ENCODE measurements at places on chromosomes 7 and 10.

DNA sequence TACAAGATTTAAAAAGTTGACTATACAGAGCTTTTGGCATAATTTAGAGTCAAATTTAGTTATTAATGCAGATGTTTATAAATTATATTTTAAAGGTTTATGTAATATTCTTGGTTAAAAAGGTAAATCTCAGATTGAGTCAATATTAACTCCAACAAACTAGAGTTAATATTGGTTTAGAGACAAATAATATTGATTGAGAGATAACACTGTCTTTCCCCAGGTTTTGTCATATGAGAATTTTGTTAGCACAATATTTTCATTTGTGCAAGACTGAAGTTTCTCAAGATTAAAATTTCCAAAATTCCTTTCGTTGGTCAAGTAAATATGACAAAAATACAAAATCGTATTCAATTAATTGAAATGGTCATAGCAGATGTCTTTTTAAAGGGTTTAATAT is 12.9 kb upstream of the AKR1D1 start:
- DNase-seq: no peak

- no peak for DNase-seq
Observed at GRCh38 chr10:85003083-85003482, 674.7 kb downstream of the CCSER2 start.

DNA sequence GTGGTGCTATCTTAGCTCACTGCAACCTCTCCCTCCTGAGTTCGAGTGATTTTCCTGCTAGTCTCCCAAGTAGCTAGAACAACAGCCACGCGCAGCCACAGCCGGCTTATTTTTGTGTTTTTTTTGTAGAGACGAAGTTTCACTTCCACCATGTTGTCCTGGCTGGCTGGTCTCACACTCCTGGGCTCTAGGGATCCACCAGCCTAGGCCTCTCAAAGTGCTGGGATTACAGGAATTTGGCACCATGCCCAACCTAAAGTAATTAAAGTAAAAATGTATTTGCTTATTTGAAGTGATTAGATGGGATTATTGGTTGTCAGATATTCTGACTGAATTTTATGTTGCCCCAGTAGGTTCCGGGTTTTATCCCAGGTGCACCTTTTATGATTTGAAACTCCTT is 22.7 kb downstream of the LUC7L2 start:
- no peak for DNase-seq

DNA sequence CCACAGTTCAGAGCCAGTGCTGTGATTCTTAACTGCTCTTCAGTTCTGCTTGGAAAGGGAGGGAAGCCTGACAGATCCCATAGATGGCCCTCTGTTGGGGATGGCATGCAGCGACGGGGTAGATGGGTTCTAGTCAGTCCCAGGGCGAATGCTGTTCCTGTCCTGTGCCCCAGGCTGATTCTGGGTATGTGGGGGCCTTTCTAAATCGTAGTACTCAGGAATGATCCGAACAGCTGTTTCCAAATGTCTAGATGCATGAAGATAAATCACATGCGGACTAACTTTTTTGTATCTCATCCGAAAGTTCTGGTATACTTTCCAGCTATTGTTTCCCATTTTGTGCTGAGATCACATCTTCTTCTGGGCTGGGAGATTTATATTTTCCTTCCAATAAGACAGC is 186.0 kb upstream of the MKI67 start:
- DNase-seq: no peak

GRCh38 chr7:138603549-138604318 is 97.4 kb downstream of the SVOPL start:
- no peak for DNase-seq

DNA sequence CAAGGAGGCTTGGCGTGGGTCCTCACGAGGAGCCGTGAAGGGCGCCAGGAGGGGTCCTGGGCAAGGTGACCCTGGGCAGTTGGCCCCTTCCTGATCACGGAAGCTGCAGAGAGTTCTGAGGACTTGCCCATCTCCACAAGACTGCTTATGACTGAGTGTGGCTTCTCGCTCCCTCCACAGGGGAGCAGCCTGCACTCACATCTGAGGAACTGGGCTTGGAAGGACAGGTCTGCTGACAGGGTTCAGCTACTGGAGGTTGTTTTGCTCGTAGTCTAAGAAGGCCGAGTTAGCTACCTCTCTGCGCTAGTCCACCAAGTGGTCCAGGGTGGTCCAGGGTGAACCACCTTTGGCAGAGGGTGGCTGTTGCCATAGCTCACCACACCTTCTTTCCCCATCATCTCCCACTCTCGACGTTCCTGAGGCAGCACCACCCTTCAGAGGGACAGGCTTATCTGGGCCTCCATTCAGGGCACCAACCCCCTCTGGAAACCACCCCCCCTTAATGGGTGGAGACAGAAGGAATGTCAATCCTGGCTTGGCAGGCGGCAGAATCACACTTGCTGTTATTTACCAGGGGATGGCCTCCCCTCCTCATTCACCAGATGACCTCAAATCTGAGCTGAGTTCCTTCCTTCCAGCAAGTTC is 38.2 kb downstream of the FAM53B start:
- no peak for DNase-seq

DNA sequence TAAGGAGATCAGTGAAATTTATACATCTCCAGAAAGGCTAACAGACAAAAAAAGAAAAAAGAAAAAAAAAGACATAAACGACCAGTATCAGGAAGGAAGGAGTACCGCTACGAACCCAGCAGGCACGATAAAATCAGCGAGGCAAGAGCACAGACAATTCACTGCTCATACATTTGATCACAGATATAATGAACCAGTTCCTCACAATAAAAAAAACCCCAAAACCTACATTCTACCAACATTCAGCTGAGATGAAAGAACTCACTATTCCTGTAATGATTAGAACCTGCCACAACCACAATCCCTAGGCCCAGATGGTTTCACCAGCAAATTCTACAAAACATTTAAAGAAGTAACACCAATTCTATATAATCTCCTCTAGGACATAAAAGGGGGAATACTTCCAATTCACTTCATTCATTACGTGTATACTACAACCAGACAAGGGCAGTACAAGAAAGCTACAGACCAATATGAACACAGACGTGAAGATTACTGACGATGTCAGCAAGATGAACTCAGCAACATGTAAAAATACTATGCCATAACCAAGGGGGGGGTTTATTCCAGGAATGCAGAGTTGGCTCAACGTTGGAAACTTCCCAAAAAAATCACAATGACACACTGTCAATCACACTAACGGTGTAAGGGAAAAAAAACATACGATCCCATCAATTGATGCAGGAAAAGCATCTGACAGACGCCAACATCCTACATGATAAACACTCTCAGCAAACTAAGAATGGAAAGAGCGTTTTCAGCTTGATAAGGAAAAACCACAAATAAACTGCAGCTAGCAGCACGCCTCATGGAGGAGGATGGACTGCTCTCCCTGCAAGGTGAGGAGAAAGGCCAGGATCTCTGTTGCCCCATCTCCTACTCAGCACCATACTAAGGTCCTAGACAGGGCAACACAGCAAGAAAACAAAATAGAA is 256.2 kb downstream of the ELFN1 start:
- no peak for DNase-seq

DNA sequence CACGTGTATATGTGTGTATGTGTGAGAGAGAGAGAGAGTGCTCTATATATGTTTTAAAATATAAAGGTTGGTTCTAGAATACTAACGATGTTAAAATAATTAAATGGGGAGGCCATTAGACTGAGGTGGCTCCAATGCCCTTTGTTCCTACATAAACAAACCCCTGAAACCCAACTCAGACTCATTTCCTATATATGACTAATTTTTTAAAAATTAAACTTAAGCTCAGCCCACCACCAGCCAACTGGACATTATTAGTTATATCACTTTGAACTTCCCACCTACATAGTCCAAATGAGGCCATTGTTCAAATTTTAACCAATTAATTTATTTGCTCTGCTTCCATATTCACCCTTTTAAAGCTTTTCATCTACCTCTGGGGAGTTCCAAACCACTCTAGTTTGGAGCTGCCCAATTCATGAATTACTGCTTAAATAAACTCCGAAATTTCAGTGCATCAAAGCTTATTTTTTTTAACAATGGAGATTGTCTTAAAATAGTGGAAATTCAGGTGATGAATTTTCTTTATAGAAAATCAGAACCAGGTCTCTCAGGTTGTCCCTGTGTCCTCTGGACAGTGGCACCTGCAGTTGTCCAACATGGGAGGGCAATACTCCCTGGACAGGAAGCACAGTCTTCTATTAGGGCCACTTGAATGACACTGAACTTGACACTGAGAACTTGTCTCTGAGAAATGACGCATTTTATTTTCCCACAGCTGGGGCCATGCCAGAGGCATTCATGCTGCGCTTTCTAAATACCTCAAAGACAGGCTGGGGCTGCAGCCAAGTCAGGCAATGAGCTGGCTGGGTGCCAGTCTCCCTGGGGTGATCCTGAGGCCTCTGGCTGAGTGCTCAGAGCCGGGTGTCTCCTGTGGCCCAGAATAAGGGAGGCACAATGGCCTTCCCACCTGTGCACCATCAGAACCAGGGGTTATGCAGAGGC is 109.5 kb upstream of the TMEM72 start:
- DNase-seq: peak; percentile 83

- DNase-seq: no peak
Observed at GRCh38 chr10:86300931-86301830, 65.4 kb downstream of the GRID1 start.

DNA sequence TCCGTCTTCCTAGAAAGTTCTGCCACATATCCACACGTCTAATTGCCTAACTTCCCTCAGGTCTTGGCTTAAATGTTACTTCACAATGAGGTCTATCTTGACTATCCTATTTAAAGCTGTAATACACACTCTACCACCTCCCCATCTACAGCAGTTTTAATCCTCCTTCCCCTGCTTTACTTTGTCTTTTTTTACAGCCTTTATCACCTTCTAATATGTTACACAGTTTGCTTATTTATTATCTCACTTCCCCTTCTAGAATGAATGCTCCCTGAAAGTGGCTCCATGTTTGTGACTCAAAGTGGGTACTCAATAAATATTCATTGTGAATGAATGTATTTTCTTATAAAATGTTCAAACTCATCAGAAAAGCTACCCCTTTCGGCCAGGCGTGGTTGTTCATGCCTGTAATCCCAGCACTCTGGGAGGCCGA is 13.6 kb upstream of the MICU1 start:
- no peak for DNase-seq

- no peak for DNase-seq
Observed at GRCh38 chr10:72303424-72304128, 29.9 kb downstream of the DDIT4 start.

GRCh38 chr7:91491868-91492267 is 227.6 kb downstream of the FZD1 start:
- peak; percentile 1 for DNase-seq

GRCh38 chr10:71048971-71049615 is 160.7 kb upstream of the PCBD1 start:
- DNase-seq: no peak

DNA sequence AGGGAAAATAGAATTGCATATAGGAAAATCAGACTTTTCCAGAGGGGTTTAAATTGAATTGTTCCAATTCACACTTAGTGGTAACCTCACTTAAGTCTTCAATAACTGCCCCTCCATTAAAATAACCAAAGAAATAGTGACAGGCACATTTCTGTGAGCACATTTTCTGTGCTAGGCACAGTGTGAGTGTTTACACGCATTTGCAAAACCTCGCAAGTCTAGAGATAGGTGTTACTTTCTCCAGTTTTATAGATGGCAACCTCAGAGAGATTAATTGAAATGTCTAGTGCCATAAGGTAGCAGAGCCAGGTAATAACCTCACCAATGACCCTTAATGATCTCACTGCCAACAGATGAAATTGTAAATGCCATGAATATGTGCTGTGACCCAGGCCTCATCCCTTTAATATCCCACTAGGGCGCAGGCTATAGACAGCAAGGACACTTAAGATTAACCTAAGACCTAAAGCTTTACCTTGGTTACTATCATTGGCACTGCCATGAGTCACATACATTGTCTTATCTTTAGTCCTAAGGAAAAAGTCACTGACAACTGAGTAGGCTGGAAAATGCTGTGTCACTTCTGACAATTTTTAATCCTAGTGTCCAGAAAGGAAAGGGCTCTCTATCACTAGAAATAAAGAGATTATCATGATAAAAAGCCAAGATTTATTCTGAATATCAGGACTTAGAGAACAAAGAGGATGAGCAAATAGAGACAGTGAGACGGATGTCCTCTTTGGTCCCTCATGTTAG is 187.8 kb downstream of the PPP1R17 start:
- DNase-seq: no peak

DNA sequence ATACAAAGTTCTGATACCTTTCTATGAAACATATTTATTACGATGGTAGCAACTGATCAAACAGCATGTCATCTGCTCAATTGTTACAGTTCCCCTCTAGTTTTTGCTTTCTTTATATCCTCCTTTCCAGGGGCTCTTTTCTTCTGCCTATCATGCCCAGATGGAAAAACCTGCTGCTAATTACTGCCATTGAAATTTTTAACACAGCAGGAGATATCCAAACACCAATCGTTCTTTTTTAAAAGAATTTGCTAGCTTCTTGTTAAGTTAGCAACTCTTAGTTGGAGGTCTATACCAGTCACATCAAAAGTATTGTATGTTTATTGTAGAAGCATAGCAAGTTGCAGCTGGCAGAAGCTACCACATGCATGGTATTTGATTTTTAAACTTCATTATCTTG is 768.5 kb downstream of the NXPH1 start:
- no peak for DNase-seq

Measured in fibroblast of the conjunctiva (primary cell).